ENCODE measurements at places on chromosomes 16 and 17. TPM values are rescaled to one million over a fixed set of nuclear protein-coding genes. Genes with fewer than 3 reads are reported as not detected.

The SSTR5 gene
- total RNA-seq = not detected

The E4F1 gene
- total RNA-seq = 25.9 TPM

The CPSF4L gene
- not detected for total RNA-seq

The PLXDC1 gene
- 0.43 TPM for total RNA-seq

The KRT36 gene
- total RNA-seq = under 0.01 TPM

The CYBA gene
- total RNA-seq = 167 TPM
